ENCODE measurements at places on chromosomes 12 and 14. TPM values are rescaled to one million over a fixed set of nuclear protein-coding genes. Genes with fewer than 3 reads are reported as not detected.

The NIN gene
- total RNA-seq, result 7.4 TPM

The PPP2R3C gene
- total RNA-seq, result 15.3 TPM

The SINHCAF gene
- 99.3 TPM for total RNA-seq

The LRRK2 gene
- total RNA-seq, result 0.58 TPM

The GDF3 gene
- not detected for total RNA-seq

The LRP1-AS gene
- total RNA-seq, result not detected

DNA sequence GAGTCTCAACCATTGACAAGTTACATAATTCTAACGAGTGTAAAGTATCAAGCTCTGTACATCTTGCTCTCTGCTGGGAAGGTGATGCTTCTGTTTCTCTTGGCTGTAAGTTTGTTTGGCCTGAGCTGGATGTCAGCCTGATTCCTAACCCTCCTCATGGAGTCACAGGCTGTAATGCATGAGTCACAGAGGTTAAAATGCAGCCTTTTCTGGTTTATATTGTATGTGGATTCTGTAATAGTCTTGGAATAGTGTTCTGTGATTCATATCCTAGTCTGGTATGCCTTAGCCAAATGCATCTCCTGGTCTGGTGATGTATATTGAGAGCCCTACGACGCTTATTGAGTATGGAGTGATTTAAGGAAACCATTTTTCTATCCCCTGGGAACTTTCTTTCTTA lies 104.5 kb upstream of the FRMD6 start:
- no peak for DNase-seq
- H3K36me3 ChIP-seq, result no peaks in the 10 kb centered on the region
- no peak overlapping the region for H3K4me3 ChIP-seq

- H3K36me3 ChIP-seq, result no peaks in the 10 kb centered on the region
- no peak overlapping the region for H3K27ac ChIP-seq
- no peaks in the 10 kb centered on the region for H3K4me1 ChIP-seq
- no peak overlapping the region for H3K4me3 ChIP-seq
These were observed 91.8 kb upstream of the NPAS3 start for GRCh38 chr14:32846821-32847365.

DNA sequence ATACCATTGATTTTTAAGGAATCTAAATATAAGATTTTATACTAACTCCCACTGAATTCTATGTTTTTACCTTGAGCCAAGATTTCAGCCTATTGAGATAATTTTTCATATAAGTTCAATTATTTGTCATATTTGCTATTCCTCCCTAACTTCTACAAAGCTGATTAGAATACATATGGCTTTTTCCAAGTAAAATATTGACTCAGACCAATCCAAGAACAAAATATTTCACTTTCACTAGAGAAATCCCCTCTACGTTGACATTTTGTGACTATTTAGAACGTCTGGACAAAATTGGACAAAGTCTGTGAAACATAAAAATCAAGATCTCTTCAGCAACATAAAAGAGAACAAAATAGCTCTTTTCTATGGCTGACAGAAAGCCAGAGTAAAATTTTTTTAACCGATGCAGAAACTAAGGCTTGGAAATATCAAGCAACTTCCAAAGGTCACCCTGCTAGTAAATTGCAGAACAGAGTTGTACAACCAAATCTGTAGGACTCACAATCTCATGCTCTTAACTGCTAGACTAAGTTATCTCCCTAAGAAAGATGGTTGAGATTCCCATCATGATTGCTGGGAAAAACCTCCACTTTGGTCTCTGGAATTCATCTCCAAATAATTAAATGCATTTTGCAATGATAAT lies 118.0 kb downstream of the GARIN6 start:
- no peaks in the 10 kb centered on the region for H3K36me3 ChIP-seq
- DNase-seq, result no peak
- no peaks in the 10 kb centered on the region for H3K27me3 ChIP-seq
- no peaks in the 10 kb centered on the region for H3K4me1 ChIP-seq
- H3K27ac ChIP-seq, result no peak overlapping the region

- DNase-seq, result no peak
- H3K4me3 ChIP-seq, result no peak overlapping the region
- peaks cover 35% of the 10 kb centered on the region for H3K4me1 ChIP-seq
- no peaks in the 10 kb centered on the region for H3K36me3 ChIP-seq
- H3K27ac ChIP-seq, result no peak overlapping the region
These were observed 3.2 kb downstream of the AMN start for GRCh38 chr14:102925646-102926045.

- H3K27me3 ChIP-seq, result no peaks in the 10 kb centered on the region
- no peaks in the 10 kb centered on the region for H3K4me1 ChIP-seq
- no peak for DNase-seq
- H3K36me3 ChIP-seq, result no peaks in the 10 kb centered on the region
- H3K27ac ChIP-seq, result no peak overlapping the region
These were observed 203.7 kb downstream of the CACNA1C start for GRCh38 chr12:2256453-2256852.

DNA sequence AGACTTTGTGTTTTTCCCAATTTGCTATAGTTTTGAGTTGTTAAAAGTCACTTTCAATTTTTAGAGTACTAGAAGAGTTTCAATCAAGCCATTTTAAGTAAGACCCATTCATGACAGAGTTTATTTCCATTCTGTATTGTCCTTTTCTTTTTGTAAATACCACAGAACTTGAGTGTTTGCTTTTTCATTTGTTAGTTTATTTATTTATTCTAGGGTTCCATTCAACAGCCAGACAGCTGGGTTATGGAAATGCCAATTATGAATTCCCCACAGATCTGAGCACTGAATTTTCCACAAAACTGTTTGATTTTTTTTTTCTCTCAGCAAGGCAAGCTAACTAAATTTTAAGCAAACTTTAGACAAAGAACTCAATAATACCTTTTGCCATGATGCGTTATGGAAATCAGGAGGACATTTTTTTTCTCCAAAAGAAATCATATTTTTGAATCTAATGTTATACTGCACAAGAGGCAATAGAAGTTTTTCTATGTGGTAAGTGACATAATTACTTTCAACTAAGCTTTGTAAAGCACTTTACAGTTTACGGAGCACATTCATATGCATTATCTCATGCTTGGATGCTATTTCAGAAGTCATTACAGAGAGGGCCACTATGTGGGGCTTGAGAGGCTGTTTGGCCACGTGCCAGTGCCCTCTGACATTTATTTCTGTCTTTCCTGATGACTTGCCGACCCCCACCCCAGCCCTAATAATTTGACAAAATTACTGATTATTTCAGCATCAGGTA lies 181.5 kb downstream of the VRK1 start:
- no peaks in the 10 kb centered on the region for H3K4me1 ChIP-seq
- H3K27ac ChIP-seq, result no peak overlapping the region
- no peak for DNase-seq
- no peak overlapping the region for H3K4me3 ChIP-seq

GRCh38 chr12:121872546-121873215 lies 14.0 kb upstream of the HPD start:
- peak; percentile 27 for DNase-seq
- H3K4me3 ChIP-seq, result no peak overlapping the region
- no peak overlapping the region for H3K27ac ChIP-seq
- peaks cover 11% of the 10 kb centered on the region for H3K4me1 ChIP-seq

GRCh38 chr12:120649442-120650232 lies 9.2 kb downstream of the CABP1 start:
- peaks cover 54% of the 10 kb centered on the region for H3K27me3 ChIP-seq
- no peaks in the 10 kb centered on the region for H3K36me3 ChIP-seq
- peaks cover 6% of the 10 kb centered on the region for H3K4me1 ChIP-seq
- no peak overlapping the region for H3K27ac ChIP-seq
- DNase-seq, result no peak
- no peak overlapping the region for H3K4me3 ChIP-seq

- H3K4me3 ChIP-seq, result no peak overlapping the region
- H3K36me3 ChIP-seq, result no peaks in the 10 kb centered on the region
- no peak overlapping the region for H3K27ac ChIP-seq
- no peak for DNase-seq
These were observed 546.2 kb upstream of the FOXG1 start for GRCh38 chr14:28220391-28220790.

- peak overlapping the region; percentile 20 for H3K27ac ChIP-seq
- H3K4me3 ChIP-seq, result peak overlapping the region; percentile 99
- H3K27me3 ChIP-seq, result no peaks in the 10 kb centered on the region
- peaks cover 51% of the 10 kb centered on the region for H3K36me3 ChIP-seq
These were observed 411 bp upstream of the STYX start for GRCh38 chr14:52729585-52729924.

- no peak for DNase-seq
- H3K4me1 ChIP-seq, result no peaks in the 10 kb centered on the region
- no peak overlapping the region for H3K27ac ChIP-seq
- H3K36me3 ChIP-seq, result no peaks in the 10 kb centered on the region
These were observed 34.8 kb downstream of the KCNK13 start for GRCh38 chr14:90096566-90096965.

DNA sequence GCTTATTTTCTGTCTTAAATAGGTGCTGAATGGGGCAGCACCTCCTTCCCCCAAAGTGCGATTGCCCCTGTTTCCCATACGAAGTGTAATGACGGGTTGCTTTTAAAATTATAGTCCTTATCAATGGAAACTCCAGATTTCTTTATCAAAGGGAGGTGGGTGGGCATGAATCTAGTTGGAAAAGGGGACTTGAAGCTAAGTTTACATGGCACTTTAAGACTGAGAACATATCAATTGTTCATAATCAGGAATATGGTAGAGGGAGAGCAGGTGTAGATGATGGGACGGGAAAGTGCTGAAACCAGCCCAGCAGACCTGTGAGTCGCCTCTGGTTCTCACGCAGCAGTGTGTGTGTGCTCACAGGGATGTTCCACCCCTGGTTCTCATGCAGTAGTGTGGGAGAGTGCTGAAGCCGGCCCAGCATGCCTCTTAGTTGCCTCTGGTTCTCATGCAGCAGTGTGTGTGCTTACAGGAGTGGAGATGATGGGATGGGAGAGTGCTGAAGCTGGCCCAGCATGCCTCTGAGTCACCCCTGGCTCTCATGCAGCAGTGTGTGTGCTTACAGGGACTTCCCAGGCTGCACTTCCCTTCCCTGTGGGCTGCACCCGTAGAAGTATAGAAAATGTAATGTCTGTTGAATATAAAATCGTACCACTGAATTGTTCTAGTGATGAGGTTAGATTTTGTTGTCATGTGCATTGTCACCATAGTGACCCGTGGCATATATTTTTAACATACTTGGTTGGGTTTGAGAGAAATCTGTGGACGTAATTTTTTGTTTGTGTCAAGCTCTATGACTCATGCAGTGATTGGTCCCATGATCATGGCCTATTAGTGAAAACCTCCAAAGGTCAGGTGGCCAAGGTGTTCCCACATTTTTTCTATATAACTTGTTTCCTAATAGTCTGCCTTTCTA lies 51.6 kb downstream of the GPATCH2L start:
- H3K27me3 ChIP-seq, result no peaks in the 10 kb centered on the region
- no peak overlapping the region for H3K27ac ChIP-seq
- H3K4me3 ChIP-seq, result no peak overlapping the region
- H3K36me3 ChIP-seq, result peaks cover 44% of the 10 kb centered on the region

GRCh38 chr14:100765296-100765695 lies 38.6 kb downstream of the DLK1 start:
- peaks cover 13% of the 10 kb centered on the region for H3K4me1 ChIP-seq
- no peak overlapping the region for H3K27ac ChIP-seq
- no peaks in the 10 kb centered on the region for H3K36me3 ChIP-seq
- no peak overlapping the region for H3K4me3 ChIP-seq

DNA sequence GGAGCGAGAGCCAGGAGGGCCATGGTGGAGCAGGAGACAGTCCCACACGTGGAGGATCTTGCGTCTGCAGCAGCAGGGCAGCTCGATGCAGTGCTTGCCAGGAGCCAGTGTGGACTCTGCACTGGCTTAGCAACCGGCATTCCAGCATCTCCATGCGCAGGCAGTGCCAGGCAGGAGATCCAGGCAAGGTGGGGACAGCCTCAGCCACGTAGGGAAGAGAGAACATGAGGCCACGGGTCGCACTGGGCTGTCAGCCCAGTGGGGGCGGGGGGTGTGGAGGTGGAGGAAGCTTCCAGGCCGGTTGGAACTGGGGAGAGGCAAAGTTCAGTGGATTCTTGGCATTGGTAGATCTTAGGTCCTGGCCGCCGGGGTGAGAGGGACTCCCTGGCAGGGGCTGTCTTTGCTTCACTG lies 121.0 kb upstream of the EVL start:
- no peak for DNase-seq
- no peaks in the 10 kb centered on the region for H3K4me1 ChIP-seq
- no peak overlapping the region for H3K4me3 ChIP-seq
- peaks cover 55% of the 10 kb centered on the region for H3K27me3 ChIP-seq

DNA sequence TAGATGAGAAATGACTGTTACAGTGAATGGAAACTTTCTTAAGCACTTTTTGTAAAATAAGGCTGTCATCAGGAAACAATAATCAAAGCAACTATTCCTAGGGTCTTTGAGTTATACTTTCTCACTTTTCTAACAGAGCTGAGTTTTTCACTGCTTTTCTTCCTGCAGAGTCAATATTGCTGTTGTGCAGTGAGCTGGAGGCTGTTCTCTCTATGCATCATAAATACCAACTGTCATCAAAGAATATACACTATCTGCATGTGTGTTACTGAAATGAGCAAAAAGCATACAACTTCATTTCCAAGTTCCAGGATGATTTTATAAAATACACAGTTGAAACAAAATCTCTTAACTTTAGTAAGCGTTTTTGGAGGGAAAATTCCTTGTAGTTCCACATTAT lies 110.4 kb upstream of the CPSF6 start:
- DNase-seq, result no peak
- no peak overlapping the region for H3K4me3 ChIP-seq
- H3K36me3 ChIP-seq, result no peaks in the 10 kb centered on the region
- peaks cover 17% of the 10 kb centered on the region for H3K27me3 ChIP-seq
- H3K4me1 ChIP-seq, result no peaks in the 10 kb centered on the region

- H3K27ac ChIP-seq, result no peak overlapping the region
- H3K4me1 ChIP-seq, result peaks cover 15% of the 10 kb centered on the region
- H3K4me3 ChIP-seq, result no peak overlapping the region
- H3K36me3 ChIP-seq, result no peaks in the 10 kb centered on the region
These were observed 56.6 kb downstream of the CALM1 start for GRCh38 chr14:90453401-90453951.

DNA sequence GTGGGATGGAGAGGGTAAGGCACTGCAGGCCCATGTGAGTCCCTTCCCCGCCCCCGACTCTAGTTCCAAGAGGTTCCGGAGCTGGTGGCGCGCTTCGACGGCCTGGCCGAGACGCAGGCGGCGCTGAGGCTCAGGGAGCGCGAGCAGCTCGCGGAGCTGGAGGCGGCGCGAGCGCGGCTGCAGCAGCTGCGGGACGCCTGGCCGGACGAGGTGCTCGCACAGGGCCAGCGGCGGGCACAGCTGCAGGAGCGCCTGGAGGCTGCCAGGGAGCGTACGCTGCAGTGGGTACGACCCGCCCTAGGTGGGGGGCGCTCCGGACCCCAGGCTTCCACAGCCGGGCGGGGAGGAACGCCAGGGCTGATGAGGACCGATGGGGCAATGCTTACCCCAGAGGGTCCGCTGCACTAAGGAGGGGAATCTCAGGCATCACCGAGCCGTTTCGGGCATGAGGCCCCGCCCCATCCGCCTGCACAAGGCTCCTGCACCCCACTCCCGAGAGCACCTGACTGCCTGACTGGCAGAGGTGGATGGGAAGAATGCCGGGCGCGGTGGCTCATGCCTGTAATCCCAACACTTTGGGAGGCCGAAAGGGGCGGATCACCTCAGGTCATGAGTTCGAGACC lies 4.9 kb downstream of the CFAP73 start:
- H3K27ac ChIP-seq, result no peak overlapping the region
- H3K4me3 ChIP-seq, result no peak overlapping the region
- no peak for DNase-seq
- peaks cover 26% of the 10 kb centered on the region for H3K4me1 ChIP-seq

Measured in K562 (cell line).